ENCODE measurements at places on chromosomes 4 and X.
A peak's percentile ranks its signal among the peaks of the same experiment; 100 is the strongest.

DNA sequence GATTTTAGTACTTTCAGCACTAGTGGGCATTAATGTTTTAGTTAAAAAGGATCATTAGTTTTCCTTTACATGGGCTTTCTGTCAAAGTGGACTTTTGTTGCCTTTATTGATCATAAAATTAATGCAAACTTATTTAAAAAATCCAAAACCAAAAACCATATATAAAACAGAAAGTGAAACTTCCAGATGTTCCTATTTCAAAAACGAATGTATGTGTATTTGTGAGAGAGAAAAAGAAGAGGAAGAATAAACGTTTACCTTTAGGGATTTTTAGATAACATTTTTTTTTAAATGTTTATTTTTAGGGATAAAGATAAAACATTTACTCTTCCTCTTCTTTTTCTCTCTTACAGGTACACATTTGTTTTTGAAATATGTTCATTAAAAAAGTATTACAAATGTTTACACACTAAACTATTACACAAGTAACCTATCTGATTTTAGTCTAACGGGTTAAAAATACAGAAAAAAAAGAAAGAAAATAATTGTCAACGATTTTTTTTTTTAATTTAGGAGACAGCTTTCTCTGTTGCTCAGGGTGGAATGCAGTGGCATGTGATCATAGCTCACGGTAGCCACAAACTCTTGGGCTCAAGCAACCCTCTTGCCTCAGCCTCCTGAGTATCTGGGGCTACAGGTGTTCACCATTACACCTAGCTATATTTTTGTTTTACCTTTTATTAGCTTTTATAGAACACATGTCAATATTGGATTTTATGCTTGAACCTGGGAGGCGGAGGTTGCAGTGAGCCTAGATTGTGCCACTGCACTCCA lies 16.8 kb upstream of the COX18 start:
- no peak for DNase-seq

DNA sequence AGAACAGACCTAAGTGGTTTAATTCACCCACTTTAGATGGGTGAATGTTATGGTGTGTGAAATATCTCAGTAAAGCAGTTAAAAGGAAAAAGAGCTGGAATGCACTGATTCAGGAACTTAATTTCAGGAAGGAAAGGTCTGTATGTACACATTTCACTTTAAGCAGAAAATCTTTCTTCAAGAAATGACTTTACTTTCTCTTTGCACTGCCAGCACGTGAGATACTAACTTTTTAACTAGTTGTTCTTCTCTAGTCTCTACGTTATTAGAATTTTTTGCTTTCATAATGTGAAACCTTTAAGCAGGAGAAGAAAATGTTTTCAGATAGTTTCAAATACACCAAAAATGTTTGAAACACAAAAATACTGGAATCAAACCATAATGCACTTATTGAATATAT lies 18.8 kb downstream of the C4orf46 start:
- DNase-seq = no peak

GRCh38 chr4:187491286-187491685 lies 504.3 kb upstream of the ZFP42 start:
- no peak for DNase-seq

DNA sequence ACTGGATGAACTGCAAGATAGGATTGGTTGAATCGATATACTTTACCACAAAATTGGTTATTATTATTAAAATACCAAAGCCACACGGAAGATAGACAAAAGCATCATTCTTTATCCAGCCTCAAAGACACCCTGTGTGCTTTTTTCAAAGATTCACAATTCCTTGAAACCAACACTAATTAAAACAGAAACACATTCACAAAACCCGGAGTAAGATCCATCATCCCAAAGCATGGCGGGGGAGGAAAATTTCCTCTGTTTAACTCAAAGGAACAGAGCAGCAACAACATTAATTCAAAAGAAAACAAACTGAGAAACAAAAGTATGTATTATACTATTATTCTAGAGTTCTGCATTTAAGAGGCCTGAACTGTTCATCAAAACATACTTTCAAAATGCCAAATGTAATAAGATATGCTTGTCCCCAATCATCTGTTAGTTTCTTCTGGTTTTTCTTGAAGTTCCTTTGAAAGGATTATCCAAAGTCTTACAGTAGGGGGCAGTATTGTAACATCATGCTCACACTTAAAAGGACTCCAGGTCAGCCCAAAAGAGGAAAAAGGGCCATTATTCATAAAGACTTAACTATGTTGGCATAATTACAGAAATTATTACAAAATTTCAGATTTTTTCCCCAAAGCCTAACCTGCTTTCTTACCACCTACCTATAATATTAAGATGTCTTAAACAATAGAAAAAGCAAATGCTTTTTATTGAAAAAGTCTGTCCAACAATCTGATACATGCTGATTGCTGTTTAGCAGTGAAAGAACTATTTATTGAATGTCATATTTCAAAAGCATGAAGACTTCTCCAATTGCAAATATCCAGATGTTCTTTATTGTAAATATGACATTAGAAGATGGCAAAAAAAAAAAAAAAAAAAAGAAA lies 168.7 kb downstream of the SCFD2 start:
- DNase-seq = no peak

GRCh38 chr4:86015412-86016350 lies 344.2 kb downstream of the MAPK10 start:
- DNase-seq = no peak

DNA sequence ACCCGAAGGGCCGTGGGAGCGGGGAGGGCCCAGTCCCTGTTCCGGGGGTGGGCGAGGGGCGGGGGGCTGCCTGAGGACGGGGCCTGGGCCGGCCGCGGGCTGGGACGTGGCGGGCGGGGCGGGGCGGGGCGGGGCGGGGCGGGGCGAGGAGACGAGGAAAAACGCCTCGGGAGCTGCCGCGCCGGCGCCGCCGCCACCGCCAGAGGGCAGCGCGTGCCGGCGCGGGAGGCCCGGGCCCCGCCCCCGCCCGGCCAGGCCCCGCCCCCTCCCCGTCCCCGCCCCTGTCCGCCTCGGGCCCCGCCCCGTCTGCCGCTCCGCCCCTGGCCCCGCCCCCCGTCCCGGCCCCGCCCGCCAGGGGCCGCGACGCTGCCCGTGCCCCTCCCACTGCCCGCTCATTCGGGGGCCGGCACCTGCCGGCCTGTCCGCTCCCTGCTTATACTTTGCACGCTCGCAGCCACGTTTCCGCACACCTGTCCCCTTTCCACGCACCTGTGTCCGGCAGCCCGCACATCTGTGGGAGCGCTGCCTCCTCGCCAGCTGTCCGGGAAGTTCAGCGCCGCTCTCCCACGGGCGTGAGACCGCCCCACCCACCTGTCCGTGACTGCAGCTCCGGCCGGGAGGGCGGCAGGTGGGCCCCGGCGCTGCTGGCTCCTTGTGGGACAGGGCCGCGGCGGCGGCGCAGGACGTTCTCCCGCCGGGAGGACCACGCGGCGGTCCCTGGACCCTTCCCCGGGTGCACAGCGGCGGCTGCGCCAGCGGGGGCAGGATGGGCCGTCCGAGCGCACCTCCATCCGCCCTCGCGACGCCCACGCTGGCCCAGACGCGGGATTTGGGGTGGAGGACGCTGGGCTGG lies 1.7 kb upstream of the FGFRL1 start:
- peak; percentile 54 for DNase-seq

DNA sequence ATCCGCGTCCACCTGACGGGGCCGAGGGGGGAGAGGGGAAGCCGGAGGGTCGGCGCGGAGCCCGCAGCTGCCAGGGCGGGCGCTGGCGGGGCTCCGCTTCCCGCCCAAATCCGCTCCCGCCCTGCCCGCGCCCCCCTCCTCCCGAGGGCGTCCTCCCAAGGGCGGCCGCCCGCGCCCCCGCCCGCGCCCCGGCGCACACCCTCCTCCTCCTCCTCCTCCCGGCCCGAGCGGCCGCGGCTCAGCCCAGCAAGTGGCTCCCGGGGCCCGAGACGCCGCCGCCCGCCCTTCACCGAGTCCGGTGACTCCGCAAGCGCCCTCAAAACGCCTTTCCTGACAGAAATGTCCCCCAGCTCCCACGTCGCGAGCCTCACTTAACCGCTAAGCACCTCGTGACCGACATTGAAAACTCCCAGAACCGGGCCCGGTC lies 487 bp downstream of the HMGB2 start:
- peak; percentile 44 for DNase-seq

DNA sequence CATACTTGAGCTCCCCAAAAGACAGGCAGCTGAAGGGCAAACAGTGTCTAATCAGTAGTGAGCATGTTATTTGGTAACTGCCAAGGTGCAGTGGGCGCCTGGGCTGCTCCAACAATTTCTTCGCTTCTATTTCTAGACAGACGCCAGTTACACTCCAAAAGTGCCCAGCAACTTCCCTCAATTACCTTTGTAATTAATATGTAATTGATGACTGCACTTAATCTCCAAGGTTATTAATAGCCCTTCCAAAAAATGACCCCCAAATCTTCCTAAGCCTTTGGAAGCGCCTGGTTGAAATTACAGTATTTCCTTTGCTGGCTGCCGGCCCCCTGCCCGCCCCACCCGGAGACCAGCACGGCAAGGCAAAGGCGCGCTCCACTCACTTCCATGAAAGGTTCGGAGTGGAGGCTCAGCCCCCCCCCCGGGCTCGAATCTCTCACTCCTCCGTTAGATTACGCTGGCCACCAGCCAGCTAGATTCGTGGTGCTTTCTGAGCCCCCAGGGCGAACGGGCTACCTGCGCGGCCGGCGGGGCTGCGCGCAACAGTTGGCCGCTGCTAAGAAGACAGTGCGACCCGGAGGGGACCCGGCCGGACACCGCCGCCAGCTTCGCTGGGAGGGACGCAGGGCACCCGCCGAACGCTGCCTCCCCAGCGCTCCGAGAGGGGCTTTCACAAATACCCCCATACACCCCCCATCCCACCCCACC lies 1.9 kb downstream of the GPC4 start:
- no peak for DNase-seq

GRCh38 chr4:127580300-127580699 lies 52.5 kb upstream of the INTU start:
- no peak for DNase-seq

GRCh38 chr4:34183926-34184325 lies 2060.4 kb downstream of the ARAP2 start:
- DNase-seq = no peak

- DNase-seq = no peak
These were observed 26.0 kb downstream of the AFM start for GRCh38 chr4:73507541-73507940.

DNA sequence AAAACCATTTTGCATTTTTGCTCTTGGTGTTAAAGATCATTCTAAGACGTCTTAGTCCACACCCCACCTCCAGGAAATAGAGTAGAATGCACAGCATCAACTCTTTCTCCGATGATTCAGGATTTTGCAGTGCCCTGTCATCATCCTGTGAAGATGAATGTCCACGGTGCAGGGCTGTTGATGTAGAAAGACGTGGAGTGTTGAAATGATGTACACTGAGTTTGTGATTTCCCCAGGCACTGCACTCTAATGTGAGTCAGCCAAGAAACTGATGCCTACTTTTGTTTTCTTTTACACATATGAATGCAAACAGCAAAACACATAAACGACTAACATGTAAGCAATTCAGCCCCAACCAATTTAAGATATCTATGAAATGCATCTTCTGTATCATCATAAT lies 10.5 kb downstream of the LGI2 start:
- DNase-seq = no peak

- no peak for DNase-seq
These were observed 18.4 kb downstream of the CENPU start for GRCh38 chr4:184715526-184715925.

- no peak for DNase-seq
These were observed 5.3 kb downstream of the CWH43 start for GRCh38 chr4:48991357-48991756.

DNA sequence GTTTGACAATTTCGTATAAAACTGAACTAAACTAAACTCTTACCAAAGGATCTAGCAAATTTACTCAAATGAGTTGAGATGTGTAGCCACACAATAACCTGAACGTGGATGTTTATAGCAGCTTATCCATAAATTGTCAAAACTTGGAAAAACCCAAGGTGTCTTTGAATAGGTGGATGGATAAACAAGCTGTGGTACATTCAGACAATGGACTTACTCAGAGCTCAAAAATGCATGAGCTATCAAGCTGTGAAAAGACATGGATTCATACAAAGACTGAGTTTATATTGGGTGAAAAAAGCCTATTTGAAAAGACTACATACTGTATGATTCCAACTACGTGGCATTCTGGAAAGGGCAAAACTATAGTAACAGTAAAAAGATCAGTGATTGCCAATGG lies 69.5 kb downstream of the LARP1B start:
- DNase-seq = no peak

- no peak for DNase-seq
These were observed 13.5 kb downstream of the MSANTD1 start for GRCh38 chr4:3262208-3263052.

DNA sequence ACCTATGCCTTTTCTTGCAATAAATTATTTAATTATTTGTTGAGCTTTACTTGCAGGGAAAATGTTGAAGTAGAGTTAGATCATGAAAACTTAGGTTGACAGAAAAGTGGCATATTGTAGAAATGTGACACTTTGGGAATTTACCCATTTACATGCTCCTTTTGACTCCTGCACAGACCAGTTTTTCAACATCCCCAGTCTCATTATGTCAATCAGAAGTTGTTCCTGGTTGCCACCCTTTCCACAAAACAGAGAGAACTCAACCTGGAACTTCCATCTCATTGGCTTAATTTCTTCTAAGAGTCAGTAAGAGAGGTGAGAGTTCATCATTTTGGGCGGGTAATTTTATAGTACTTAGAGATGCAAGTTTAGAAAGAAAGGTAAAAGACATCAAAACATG lies 284.6 kb upstream of the ANKRD50 start:
- no peak for DNase-seq

GRCh38 chr4:101068115-101068514 lies 279.2 kb downstream of the PPP3CA start:
- DNase-seq = no peak

- DNase-seq = no peak
These were observed 70.1 kb downstream of the USP46 start for GRCh38 chr4:52588771-52589591.

GRCh38 chrX:131063613-131064012 lies 5.5 kb downstream of the ARHGAP36 start:
- DNase-seq = no peak

- no peak for DNase-seq
These were observed 494.7 kb upstream of the TECRL start for GRCh38 chr4:64903986-64904385.

- DNase-seq = no peak
These were observed 82.1 kb downstream of the CLDN34 start for GRCh38 chrX:10049236-10049635.

- DNase-seq = no peak
These were observed 28.9 kb downstream of the PDK3 start for GRCh38 chrX:24493740-24494581.

DNA sequence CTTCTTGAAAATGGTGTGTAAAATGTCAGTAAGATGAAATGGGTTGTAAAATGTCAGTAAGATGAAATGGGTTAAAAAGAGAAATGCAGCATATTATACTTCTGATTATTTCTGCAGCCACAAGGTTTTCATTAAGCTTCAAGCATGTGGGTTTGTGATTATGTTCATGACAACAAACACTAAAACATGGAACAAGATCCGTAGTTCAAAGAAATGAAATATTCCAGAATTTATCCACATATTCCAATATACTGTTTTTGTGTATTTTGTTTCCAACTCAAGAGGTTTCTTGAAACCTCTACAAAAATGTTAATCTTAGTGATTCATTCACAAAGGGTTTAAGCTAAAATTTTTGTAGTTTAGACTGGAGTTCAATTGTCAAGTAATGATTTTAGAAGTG lies 84.0 kb downstream of the ADAMTS3 start:
- DNase-seq = no peak

Data from posterior cingulate gyrus (tissue), 11 donors.